ENCODE measurements at places on chromosomes 12 and 14.

DNA sequence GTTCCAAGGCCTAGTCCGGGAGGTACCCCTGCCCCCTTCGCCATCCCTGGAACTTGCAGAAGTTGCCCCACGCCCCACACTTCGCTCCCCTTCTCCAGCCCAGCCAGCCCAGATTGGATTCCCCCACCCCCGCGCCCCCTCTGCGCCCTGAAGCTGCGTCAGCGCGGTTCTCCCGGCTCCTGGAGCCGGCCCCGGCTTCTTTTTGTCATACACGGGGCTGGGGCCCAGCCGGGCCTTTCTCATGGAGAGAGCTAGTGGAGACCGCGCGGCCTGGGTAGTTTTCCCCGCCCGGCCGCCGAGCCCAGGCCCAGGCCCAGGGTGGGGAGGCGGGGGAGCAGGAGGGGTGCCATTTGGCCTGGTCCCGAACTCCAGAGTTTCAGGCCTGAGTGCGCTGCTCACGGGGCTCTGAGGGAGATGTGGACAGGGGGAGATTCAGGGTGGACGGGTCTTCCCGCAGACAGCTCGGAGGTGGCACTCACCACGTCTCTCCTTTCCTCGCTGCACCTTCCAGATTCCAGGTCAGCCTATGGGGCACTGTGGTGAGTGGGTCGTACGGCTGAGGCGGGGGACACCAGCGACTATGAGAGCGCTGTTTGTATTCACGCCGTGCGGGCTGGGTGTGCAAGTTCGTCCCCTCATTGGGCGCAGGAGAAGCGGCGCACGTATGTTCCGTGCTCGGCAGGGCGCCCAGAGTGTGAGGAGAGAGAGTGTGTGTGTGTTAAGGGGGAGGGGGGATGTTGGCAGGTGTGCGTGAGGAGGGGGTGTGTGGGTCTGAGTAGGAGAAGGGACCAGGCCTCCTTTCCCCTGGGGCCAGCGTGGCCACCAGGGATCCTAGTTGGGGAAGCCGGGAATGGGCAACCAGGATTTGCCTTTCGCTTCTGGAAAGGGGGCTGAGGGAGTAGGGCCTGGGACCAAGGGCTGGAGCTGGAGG is 785 bp upstream of the LHX5 start:
- no peak for DNase-seq

- DNase-seq = no peak
These were observed 13.0 kb downstream of the MVK start for GRCh38 chr12:109586385-109587296.

DNA sequence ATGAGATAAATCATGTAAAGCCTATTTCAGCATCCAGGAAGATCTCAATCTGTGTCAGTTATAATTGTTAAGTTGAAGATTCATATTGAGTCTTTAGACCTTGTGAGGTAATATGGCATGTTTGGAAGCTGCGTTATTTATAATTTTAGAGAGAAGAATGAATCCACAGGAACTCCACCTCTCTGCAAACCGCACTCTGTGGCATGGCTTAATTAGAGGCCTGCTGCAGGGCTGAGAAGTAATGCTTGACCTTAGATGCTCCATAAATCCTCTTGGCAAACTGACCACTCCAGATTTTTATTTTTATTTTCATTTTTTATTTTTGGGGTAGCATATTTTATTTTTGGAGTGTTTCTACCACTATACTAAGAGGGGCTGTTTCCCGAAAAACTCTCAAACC is 28.8 kb downstream of the BCAT1 start:
- no peak for DNase-seq

DNA sequence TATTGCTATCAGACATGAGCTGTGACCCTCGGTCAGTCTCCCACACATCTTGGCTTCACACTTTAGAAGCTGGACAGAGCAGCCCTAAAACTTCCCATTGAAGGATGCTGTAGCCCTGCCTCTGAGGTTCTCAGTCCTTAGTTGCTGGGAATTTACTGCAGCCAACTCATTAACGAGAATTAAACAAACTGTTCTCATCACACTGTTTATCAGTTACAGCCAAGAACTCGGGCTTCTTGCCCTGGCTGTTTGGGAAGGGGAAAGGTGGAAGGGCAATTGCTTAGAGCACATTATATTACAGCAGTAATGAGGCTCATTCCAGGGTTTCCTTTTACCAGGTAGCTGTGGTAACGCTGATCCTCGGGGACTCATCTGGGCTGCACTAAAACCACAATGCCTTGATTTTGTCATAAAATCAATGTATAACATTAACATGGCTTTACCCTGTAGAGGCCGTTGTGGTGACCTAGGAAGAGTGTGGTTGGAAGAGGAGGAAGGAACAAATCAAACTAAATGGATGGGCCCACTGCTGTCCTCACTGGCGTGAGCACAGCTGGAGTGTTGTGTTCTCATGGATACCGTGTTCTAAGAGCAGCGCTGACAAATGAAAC is 87.1 kb downstream of the GPR135 start:
- no peak for DNase-seq

DNA sequence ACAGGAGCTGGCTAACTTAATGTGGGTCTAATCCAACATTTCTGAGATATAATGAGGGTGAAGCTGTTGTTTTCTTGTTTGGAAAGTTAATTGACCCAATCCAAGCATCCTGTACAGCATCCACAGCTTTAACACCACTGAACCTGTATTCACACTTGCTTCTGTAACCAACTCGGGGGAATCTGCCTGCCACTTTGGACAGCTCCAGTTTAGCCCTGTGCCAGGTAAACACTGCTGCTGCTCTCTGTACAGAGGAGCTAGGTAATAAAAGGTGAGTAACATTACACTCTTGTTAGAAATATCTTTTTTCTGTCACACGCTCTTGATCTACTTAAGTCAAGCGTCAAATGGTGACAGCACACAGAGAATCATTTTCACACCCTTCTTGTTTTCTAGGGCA is 700 bp downstream of the OR11G2 start:
- DNase-seq = no peak

DNA sequence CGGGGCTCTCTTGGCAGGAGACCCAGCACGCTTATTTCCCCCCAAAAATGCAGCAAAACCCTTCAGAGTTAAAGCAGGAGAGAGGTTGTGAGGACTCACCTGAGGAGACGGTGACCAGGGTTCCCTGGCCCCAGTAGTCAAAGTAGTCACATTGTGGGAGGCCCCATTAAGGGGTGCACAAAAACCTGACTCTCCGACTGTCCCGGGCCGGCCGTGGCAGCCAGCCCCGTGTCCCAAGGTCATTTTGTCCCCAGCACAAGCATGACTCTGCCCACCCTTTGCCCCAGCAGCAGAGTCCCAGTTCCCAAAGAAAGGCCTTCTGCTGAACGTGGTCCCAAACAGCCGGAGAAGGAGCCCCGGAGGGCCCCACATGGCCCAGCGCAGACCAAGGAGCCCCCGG is 337.7 kb downstream of the TMEM121 start:
- DNase-seq = no peak

DNA sequence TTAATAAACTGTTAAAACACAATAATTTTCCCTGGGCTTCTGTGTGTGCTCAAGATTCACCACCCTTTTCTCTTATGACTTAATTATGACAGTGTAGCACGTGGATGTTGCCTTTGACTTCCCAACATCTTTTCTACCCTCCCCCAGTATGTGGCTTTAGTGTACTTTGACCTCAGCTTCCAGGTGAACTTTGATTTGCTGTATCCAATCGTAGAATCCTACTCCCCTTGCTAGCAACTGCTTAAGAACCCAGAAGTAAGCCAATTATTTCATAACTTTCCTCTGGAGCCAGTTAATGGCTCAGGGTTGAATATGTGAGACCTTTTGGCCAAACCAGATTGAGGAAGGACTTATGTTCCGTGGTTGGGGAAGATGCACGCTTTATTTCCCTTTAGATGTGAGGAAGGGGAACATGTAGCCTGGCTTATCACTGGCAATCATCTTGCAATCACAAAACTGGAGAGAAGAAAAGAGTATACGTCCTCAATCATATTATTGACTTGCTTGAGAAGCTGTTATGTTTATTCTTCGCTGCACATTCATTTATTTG is 259.6 kb upstream of the ATP2B1 start:
- no peak for DNase-seq

- no peak for DNase-seq
These were observed 6.0 kb downstream of the SYT1 start for GRCh38 chr12:78870539-78870938.

DNA sequence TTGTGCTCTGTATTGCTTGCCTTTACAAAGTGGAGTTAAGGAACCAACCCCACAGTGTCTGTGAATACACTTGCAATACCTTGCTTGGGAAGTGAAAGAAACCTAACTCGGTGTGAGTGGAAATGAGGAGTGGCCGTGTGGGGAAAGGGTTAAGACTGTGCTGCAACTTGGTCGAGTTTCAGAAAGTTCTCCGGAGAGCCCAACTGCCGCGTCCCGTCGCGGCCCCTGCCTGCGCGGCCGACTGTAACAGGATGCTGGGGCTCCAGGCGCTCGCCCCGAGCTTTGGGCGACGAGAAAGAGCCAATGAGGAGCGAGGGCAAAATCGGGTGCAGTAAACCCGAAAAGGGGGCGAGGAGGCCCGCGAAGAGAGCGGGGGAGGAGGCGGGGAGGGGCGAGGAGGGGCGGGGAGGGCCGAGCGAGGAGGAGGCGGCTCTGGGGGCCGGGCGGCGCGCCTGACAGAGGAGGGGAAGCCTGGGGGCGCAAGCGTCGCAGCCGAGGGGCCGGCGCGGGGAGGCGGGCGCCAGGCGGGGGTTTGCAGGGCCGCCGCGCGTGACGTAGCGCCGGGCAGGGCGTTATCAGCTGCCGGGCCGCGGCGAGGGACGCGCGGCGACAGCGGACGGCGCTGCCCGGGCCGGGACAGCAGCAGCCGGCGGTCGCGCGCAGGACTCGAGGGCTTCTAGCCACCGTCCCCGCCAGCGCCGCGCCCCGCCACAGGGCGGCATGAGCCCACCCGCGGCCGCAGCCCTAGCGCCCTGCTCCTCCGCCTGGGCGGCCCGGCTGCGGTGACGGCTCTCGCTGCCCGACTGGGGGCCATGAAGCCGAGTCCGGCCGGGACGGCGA is at the start of gene DACT1:
DACT1 (plus strand) TSS at position 572 of the 840 bp plus-strand sequence; CDS start at position 813, 241 bp downstream.
- no peak for DNase-seq

DNA sequence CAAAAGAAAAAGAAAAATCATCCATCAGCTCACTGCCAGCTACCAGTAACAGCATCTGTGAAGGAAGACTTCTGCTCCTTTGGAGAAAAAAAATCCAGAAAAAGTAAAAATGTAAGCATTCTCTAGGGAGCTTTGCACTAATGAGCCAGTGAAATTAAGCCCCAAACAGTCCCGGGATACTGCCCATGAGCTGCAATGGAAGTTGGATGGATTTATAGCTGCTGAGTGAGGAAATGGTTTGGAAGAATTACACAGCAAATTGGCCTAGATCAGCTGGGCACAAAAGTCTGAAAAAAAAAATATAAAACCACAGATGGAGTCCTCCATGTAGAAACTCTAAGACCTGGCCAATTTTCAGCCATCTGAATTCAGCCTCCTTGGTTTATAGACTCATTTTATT is 462.9 kb upstream of the USP15 start:
- DNase-seq = no peak

GRCh38 chr14:71586131-71586897 is 345.9 kb upstream of the RGS6 start:
- DNase-seq = no peak

- no peak for DNase-seq
These were observed 50.9 kb upstream of the PPFIA2 start for GRCh38 chr12:81809829-81810595.

DNA sequence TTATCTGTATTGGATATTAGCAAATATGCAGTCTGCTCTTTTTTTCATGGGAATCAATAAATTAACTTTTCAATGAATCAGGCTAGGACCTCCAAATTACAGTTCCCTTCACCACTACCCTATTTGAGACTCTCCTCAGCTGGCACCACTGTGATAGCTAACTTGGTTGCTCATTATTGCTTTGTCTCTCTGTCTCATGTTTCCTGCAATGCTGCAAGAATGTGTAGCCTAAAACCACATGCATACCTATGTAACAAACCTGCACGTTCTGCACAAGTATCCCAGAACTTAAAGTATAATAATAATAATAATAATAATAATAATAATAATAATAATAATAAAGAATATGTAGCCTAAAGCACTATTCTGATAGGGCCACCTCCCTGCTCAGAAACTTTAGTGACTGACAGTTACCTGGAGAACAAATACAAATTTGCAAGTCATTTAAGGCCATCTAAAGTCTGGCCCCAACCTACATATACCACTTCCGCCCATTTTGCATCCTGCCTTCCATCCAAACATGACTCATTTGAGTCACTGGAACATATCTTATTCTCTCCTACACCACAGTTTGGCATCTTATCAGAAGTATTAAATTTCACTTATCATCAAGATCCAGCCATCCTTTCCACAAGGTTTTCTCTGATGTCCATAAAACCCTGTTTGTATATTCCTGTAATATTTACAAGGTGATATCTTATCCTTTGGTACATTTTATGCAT is 215.1 kb downstream of the LRRK2 start:
- no peak for DNase-seq

DNA sequence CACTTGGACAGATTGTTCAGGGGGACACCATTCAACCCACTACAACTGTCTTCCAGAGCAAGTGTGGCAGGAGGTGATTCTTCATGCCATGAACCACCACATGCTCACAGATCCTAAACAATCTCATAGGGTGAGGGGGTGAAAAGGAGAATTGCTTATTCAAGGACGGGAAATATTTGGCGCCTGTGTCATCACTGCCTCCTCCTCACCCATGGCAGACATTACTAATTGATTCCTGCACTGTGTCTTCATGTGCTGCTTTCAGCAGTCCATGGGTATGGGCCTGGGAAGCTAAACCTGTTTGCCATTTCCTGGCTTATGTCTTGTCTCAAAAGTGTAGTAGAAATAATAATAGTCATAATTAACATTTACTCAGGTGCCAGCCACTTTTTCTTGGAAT is 31.3 kb downstream of the MMAB start:
- DNase-seq = no peak

DNA sequence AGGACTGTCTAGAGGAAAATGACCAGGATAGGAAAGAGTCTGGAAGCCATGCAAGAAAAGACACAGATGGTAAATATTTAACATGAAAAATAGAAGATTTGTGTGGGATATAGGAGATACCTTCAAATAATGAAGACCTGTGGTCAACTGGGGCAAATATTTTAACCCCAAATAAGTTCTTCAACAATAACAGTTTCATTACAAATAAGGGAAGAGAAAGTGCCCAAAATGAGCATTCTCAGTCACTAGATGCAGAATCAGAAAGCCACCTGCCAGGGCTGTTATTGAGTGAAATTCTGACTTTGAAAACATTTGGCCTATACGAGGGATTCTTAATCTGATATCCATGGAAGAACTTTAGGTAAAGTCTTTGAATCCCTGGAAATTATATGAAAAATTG is 231.2 kb upstream of the PLEKHG7 start:
- DNase-seq = no peak
